Kasumi-1 (cell line): ENCODE measurements at places on chromosomes 2 and 18.

- no peak for DNase-seq
These were observed 61.7 kb downstream of the LIPG start for GRCh38 chr18:49623571-49623970.

- no peak for DNase-seq
These were observed 11.1 kb upstream of the SLC66A3 start for GRCh38 chr2:11144077-11144737.

- DNase-seq = no peak
These were observed 95.2 kb upstream of the SPRED2 start for GRCh38 chr2:65527451-65528240.

DNA sequence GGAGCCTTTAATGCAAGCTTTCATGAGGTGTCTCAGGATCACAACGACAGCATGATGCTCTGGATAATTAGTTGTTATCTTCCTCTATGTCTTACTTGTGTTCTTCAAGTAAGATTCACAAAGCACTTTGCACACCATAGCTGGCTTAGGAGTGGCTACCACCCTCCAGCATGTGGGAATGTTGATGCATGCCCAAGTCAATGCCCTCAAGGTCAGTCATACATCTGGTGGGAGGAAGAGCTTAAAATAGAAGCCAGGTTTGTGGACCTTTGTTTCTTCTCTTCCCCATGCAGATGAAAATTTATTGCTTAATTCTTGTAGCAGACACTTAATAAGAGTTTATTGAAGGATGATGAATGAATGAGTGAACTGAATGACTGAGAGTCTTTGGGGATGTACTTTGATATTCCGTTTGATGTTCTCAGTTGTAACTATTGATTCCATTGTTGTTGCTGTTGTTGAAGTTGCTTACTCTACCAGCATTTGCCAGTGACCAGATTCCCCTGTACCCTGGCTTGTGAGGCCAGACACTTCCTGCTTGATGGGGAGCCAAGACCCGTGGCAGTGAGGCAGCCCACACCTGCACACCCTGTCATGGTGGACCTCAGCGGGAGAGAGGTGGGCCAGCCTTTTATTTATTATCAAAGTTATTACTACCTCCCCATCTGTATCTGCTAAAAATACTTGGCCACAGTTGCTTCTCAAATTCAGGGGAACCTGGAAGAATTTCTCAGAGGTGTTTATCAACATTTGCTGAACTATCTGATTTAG is 137.8 kb downstream of the LAMA3 start:
- DNase-seq = no peak

DNA sequence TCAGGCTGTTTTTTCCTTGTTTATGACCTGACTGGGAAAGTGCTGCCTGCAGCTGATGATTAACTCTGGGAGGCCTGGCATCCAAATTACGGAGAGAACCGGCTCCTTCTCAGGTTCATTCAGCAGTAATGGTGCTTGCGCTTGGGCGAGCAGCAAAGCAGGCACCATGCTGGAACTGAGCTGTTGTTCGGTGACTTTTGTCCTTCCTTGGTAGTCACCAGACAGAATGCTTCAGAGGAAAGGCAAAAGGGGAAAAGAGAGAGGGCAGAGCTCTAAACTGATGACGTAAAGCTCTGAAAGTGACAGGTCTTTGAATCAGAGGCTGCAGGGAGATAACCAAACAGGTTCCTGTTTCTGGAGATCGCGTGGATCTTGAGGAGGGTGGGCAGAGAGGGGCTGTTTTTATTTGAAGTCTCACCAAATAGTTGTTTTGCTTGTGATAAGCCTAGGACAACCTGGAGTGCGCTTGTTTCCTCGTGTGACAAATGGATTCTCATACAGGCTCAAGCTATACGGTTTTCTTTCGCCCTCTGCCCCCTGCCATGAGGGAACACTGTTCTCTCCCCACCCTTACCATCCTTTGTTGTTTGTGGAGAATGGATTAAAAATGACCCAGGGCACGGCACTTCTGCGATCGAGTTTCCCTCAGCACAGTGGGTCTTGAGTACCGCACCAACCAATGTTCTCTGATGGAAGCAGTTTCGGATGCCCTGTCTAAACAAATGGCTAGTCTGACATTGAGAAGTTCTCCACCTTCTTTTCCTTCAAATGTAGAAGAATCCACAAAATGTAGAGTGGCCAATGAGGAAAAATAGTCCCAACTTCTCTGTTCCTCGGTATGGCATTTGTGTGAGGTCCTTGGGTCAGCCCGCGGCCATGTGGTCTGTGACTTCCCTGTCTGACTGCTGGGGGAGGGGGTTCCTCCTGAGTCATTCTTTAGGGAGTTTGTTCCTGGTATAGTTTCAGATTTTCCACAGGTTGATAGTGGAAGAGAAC is 1.3 kb downstream of the RASGRP3 start:
- peak; percentile 29 for DNase-seq

DNA sequence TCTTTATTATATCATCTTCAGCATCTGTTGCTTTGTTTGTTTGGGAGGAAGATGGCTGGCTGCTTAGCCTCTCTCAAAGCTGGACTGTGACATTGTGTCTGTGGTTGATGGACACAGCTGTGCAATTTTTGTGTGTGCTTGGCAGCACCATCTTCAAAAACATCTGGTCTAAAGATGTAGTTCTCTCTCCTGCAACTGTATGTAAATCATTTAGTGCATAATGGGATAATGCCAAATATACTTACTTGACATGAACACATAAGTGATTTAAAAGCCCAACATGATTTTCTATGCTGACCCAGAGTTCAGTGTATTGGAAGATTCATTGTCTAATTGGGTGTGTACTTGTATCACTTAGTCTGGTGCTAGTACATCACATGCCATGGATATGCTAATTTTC is 112.2 kb downstream of the MAP4K4 start:
- DNase-seq = no peak

DNA sequence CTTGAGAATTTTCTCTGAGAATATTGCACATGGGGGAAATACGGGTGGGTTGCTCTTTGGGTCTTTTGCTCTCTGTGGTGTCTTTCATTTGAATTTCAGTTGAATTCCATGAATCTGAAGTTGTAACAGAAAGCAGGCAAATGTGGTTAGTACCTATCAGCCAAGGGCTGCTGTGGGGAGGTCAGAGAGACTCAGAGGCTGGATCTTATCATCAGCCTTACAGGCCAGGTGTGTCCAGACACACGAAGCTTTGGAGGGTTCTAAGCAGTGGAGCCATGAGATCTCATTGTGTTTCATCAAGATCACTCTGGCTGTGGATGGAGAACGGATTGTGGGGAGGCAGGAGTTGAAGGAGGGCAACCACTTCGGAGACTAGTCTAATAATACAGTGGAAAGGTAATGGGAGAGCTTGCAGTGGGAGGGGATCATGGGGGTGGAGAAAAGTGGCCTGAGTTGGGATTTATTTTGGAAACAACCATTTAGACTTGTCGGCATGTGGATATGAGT is 68.1 kb downstream of the GNAL start:
- DNase-seq = no peak

GRCh38 chr2:45962177-45962921 is 310.9 kb downstream of the PRKCE start:
- DNase-seq = no peak

GRCh38 chr2:23221236-23221635 is 163.7 kb upstream of the KLHL29 start:
- DNase-seq = no peak

- DNase-seq = no peak
These were observed 2.9 kb downstream of the ATP6V1B1 start for GRCh38 chr2:70938586-70938950.

- peak; percentile 43 for DNase-seq
These were observed 221.7 kb downstream of the PHLPP1 start for GRCh38 chr18:62937065-62937464.

GRCh38 chr2:120737340-120738101 is 1.9 kb downstream of the GLI2 start:
- no peak for DNase-seq

DNA sequence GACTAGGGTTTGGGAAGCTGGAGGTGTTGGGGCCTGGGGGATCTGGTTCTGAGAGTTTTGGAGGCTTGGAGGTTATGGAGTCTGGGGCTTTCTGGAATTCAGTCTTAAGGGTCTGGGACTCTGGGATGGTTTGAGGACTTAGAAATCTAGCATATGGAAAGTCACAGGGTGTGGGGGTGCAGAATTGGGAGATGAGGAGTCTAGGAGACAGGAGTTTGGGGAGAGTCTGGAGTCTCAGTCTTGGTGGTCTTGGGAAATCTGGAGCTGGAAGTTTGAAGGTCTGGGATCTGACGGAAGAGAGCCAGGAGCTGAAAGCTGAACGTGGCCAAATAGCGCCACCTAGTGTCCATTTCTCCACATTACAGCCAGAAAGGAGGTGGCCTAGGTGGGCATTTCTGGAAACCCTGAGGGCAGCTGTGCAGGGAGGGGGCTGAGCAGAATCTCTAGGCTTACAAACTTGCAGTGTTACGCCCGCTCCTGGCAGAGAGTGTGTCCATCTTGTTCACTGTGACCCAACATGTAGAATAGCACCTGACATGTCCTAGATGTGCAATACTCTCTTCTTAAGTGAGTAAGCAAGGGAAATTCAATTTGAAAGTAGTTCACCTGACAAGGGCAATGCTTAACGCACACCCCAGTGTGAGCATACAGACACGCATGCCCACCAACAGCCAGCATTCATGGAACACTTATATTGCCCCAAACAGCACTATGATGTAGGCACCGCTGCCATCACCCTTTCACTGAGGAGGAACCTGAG is 204.8 kb downstream of the TFCP2L1 start:
- DNase-seq = peak; percentile 54
